ENCODE measurements at places on chromosomes 6 and 20. TPM values are rescaled to one million over a fixed set of nuclear protein-coding genes. Genes with fewer than 3 reads are reported as not detected.

DNA sequence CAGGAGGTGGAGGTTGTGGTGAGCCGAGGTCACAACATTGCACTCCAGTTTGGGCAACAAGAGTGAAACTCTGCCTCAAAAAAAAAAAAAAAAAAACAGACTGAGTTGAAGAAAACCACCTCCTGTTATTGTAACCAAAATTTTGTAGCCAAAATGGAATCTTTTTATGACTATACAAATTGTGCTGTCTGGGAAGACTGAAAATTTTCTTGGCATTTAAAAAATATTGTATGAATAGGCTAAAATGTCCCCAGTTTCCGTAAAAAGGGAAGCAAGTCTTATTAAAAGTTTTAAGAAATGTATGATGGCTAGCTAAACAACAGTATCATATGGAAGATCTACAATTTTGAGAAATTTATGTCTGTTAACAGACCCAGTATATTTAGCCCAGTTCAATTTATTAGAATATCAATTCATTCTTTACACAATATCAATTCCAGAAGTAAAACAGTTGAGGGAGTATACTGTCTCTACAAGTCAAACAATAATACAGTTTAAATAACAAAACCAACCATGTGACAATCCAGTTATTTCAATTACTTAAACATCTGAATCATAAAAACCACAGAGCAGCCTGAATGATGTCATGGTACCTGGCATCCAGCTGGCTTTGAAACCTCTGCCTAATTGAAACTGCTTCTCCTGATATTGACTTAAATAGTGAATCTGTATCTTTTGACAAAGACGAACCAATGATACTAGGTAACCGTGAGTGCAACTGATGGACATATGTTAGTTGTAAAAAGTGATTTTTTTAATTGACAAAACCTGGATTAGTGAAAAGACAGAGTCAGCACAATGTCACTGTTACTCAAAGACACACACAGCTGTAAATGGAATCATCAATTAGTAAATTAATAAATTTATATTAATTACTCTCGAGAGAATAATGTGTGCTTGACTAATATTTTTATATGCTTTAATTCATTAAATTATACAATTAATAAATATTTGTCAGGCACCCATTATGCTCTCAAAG is 166.6 kb upstream of the MARCKS start:
- H3K27ac ChIP-seq: no peak overlapping the region
- no peak overlapping the region for H3K4me3 ChIP-seq
- no peaks in the 10 kb centered on the region for H3K36me3 ChIP-seq
- H3K27me3 ChIP-seq: no peaks in the 10 kb centered on the region
- DNase-seq: no peak

DNA sequence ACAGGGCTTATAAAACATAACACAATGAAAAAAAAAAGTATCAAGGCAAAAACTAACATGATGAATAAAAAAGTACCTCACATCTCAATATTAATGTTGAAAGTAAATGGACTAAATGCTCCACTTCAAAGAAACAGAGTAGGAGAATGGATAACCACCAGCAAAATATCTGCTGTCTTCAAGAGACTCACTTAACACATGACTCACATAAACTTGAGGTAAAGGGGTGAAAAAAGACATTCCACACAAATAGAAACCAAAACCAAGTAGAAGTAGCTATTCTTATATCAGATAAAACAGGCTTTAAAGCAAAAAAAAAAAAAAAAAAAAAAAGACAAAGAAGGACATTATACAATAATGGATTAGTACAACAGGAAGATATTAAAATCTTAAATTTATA is 86.9 kb downstream of the TBC1D32 start:
- H3K27me3 ChIP-seq: no peaks in the 10 kb centered on the region
- no peak overlapping the region for H3K4me3 ChIP-seq
- no peak overlapping the region for H3K27ac ChIP-seq
- H3K36me3 ChIP-seq: peaks cover 2% of the 10 kb centered on the region
- no peaks in the 10 kb centered on the region for H3K4me1 ChIP-seq
- DNase-seq: no peak

- no peak overlapping the region for H3K4me3 ChIP-seq
- H3K36me3 ChIP-seq: no peaks in the 10 kb centered on the region
- H3K27ac ChIP-seq: no peak overlapping the region
Observed at GRCh38 chr20:53296025-53296424, 297.6 kb downstream of the ZNF217 start.

- no peak overlapping the region for H3K4me3 ChIP-seq
- H3K36me3 ChIP-seq: no peaks in the 10 kb centered on the region
- H3K27me3 ChIP-seq: no peaks in the 10 kb centered on the region
- H3K4me1 ChIP-seq: no peaks in the 10 kb centered on the region
Observed at GRCh38 chr6:83758533-83758932, 49.6 kb upstream of the SNAP91 start.

The ARMC12 gene
- total RNA-seq: 1.5 TPM

The RIPOR3 gene
- not detected for total RNA-seq

The GRM1 gene
- not detected for total RNA-seq
